ENCODE measurements at places on chromosomes 16 and 17.

- DNase-seq, result no peak
Measured at GRCh38 chr17:82603981-82604448, 44.2 kb downstream of the WDR45B start.

GRCh38 chr16:71672803-71673581 is 47.0 kb downstream of the MARVELD3 start:
- no peak for DNase-seq

DNA sequence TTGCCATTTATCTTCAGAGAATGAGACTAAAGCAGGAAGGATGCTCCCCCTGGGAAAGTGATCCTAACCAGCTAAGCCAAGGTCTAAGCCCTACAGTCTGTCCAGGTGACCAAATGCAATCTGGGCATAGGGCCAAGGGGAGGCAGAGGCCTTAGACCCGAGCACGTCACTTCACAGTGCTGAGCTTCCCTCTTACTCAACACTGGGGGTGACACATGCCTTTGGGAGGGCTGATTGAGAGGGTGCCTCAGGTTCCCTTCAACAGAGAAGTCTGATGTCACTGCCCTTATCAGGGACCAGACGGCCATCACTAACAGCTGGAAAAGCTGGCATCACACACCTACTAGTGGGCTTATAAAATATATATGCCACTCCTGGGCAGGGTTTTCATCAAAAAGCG is 4.0 kb downstream of the CIAO2B start:
- no peak for DNase-seq

DNA sequence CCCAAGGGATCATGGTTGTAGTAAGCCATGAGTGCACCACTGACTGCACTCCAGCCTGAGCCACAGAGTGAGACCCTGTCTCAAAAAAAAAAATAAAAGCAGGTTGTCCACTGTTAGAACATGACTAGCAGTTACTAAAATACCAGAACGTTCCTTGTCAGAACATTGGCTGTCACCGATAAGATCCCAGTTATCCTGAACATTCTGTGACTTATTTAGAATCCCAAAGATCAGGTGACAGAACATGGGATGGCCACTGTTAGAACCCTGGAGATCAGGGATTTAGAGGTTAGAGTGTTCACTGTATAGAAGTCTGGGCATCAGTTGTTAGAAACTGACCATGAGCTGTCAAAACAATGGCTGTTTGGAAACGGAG is 8.6 kb downstream of the CES4A start:
- DNase-seq, result no peak

DNA sequence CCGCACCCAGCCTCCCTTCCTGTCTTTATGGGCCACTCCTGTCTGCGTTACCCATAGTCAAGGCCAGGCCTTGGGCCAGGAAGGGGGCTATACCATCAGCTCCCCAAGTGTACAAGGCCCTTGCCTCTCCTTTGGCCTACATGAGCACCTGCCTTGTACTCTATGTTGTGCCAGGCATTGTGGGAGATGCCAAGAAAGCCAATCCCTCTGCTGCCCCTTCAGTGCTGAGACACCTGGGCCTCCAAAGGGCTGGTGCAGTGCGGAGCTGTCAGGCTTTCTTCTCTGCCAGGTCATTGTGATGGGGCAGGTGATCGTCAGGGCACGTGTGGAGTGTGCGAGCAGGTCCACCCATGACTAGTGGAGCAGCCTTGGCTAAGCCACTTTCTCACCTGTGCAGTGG is 59.9 kb downstream of the MPRIP start:
- no peak for DNase-seq

GRCh38 chr16:31696968-31697743 is 169.5 kb downstream of the AHSP start:
- no peak for DNase-seq

DNA sequence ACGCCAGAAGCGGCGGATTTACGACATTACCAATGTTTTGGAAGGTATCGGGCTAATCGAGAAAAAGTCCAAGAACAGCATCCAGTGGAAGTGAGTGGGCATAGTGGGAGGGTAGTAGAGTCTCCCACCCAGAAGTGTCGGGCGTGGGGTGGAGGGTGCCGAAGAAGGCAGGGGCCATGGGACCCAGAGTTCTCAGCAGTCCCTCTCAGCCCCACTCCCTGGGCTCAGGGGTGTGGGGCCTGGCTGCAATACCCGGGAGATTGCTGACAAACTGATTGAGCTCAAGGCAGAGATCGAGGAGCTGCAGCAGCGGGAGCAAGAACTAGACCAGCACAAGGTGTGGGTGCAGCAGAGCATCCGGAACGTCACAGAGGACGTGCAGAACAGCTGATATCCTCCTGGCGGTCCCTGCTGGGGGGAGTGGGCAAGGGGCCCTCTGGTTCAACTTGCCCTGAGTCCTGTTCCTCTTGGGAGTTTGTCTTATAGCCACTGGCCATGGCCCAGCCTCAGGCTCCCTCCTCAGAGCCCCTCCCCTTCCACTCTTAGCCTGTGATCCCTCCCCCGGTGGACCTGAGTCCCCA is 916 bp downstream of the E2F4 start:
- no peak for DNase-seq

GRCh38 chr16:35506018-35506897 is 2046.8 kb downstream of the TP53TG3F start:
- no peak for DNase-seq

GRCh38 chr16:11901091-11901490 is 14.7 kb downstream of the GSPT1 start:
- DNase-seq, result no peak

- no peak for DNase-seq
Measured at GRCh38 chr17:2084766-2085647, 30.1 kb downstream of the HIC1 start.

- no peak for DNase-seq
Measured at GRCh38 chr17:67679225-67679624, 38.5 kb upstream of the NOL11 start.

- DNase-seq, result no peak
Measured at GRCh38 chr17:5511401-5512225, 25.2 kb downstream of the MIS12 start.

GRCh38 chr16:21946889-21947635 is 6.1 kb upstream of the UQCRC2 start:
- DNase-seq, result no peak
